ENCODE measurements at places on chromosomes 7 and 10.

- no peak for DNase-seq
Measured at GRCh38 chr7:15113752-15114151, 211.2 kb upstream of the DGKB start.

GRCh38 chr10:78316451-78316931, 282.8 kb downstream of the RPS24 start:
- DNase-seq: no peak

- no peak for DNase-seq
Measured at GRCh38 chr7:27605689-27606269, 56.9 kb downstream of the HIBADH start.

DNA sequence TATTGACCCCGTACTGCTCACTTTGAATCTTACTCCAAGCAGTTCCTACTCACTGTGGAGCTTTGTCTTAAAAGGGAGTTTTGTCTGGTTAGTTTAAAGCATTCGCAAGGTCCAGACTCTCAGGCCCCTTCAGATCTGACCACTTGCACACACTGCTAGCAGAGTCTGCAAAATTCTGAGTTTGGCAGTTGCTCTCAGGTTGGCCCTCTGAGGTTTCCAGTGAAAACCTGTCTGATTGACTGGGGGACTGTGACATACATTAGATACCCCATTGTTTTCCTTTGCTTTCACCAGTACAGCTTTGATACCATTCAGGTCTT, 149.2 kb downstream of the XPNPEP1 start:
- DNase-seq: no peak

- no peak for DNase-seq
Measured at GRCh38 chr10:122420624-122421007, 33.8 kb upstream of the ARMS2 start.

- no peak for DNase-seq
Measured at GRCh38 chr10:26090026-26090425, 126.5 kb upstream of the GAD2 start.

DNA sequence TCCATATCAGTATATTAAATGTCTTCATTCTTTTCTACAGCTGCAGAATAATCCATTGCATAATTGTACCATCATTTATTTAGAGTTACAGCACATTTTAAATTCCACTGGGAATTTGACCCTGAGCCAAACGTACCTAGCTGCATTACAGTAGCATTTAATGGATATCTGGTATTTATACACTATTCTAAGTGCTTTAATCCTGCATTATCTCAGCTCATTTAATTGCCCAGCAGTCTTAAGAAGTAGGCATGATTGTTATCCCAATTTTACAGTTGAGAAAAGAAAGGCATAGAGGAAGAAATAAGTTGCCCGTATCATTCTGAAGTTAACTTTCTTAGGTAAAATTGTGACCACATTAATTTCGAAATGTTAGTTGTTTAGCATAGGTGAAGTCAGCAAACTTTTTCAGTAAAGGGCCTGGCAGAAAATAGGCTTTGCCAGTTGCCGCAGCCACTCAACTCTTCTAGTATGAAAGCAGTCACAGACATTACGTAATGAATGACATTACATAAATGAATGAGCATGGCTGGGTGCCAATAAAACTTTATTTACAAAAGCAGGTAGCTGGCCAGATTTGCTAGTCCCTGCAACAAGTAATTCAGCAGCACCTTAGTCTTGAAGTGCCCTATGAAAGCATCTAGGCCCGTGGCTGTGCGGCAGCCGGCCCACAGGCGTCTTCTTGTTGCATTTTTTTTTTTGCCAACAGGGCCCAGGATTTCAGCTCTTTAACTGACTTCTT, 30.0 kb downstream of the GUSB start:
- no peak for DNase-seq

GRCh38 chr10:112789248-112789647, 160.8 kb upstream of the TCF7L2 start:
- no peak for DNase-seq

DNA sequence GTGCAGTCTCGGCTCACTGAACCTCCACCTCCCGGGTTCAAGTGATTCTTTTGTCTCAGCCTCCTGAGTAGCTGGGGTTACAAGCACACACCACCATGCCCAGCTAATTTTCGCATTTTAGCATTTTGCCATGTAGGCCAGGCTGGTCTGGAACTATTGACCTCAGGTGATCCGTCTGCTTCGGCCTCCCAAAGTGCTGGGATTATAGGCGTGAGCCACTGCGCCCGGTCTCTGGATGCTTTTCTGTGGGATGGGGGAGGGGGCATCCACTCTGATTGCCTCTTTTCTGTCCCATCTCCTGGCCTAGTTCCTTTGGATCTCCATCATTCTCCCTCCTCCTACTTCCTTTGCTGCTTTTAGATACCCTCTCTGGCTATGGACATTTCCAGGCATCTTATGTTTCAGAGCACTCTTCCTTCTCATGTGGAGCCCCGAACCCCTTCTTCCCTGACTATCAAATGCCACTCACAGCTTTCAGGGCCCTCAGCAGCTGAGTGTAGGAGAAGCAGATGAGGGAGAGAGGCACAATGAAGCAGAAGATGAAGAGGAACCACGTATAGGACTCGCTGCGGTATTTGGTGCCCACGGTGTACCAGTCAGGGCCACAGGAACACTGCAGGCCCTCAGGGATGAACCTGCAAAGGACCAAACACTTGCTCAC, 1.4 kb downstream of the OPN1SW start:
- DNase-seq: no peak

DNA sequence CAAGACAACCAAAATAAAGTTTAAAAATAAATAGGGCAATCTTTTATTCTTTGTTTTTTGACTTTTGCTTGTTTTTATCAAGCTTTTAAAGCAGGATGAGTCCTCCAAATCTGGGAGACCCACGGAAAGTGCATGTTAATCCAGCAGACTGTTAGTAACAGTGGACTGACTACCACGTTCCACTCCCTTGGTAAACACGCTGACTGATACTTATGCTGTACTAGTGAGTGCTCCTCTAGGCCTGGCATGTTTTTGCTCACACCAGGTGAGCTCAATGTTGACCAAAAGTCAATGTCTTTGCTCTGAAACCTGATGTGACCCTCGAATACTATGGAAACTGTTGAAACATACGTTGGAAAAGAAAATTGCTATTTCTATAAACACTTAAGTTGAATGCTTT, 88.4 kb downstream of the KIAA1549 start:
- no peak for DNase-seq

DNA sequence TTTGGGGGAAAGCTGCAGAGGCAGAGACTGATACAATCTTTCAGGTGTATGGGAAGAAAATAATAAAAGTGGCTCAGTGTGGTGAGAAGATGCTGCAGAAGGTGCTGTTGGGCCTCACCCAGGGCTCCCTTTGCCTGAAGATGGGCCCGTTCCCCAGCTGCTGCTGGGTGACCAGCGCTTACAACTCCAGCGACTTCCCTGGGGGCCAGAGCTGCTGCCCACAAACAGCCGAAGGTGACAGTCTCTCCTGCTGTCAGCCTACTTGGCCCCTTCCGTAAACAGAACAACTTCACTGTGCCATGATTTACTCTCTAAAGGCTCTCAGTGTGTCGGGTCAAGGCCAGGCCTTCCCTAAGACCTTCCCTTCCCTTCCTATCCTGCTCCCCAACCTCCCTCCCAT, 93.6 kb upstream of the PCBD1 start:
- DNase-seq: no peak

DNA sequence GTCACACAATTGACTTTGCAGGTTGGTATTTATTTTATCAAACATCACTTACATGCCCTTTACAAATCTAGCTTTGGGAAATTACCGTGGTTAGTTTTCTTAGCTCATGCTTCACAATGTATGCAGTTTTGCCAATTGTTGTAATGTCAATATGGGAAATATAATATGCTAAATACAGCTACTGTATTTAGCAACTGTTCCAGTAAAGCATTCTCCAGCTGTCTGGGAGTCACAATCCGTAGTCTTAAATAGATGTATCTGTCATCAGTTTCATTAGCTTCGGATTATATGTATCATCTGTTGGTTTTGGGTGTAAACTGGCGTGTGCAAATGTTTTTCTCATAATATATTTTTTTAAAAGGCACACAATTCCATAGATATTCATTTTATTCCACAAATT, 19.4 kb upstream of the AHR start:
- no peak for DNase-seq

GRCh38 chr10:109784236-109784635, 139.1 kb downstream of the XPNPEP1 start:
- DNase-seq: no peak

GRCh38 chr7:128322040-128322643, 21.6 kb downstream of the RBM28 start:
- DNase-seq: no peak

GRCh38 chr10:88880282-88881076, 434 bp downstream of the STAMBPL1 start:
- peak; percentile 46 for DNase-seq

DNA sequence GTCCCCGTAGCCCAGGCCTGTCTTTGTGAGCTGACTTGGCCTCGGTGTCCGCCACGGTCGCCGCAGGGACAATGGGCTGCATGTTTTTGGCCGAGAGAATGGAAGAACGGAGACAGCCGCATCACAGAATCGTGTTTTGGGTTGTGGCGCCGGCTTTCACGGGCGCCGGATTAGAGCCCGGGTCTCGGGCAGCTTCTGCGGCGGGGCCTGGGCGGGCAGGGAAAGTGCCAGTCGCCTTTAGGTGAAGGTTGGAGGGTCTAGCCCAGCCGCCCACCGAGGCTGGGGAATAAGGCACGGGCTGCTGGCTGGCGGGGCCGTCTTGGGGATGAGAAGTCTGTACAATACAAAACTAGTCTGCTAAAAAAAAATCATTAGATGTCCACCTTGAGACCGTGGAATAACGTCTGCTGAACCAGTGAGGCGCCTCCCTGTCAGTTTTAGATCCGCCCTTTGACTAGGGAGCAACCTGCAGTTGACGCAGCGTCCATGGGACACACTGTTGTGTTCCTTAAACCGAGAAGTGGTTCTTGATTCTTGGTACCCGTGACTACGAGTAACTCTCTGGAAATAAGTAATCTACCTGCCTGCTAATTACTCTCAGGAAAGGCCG, 577 bp downstream of the DNAJB9 start:
- peak; percentile 29 for DNase-seq

Data from stimulated activated CD4-positive, alpha-beta T cell treated with anti-CD3 and anti-CD28 coated beads, Interleukin-4, amount 100 ng/mL, for 4 hours (primary cell).